NCI-H146 (cell line): ENCODE measurements at places on chromosomes 2 and 18.

GRCh38 chr2:237053066-237053465 is 32.6 kb upstream of the COPS8 start:
- DNase-seq, result no peak

DNA sequence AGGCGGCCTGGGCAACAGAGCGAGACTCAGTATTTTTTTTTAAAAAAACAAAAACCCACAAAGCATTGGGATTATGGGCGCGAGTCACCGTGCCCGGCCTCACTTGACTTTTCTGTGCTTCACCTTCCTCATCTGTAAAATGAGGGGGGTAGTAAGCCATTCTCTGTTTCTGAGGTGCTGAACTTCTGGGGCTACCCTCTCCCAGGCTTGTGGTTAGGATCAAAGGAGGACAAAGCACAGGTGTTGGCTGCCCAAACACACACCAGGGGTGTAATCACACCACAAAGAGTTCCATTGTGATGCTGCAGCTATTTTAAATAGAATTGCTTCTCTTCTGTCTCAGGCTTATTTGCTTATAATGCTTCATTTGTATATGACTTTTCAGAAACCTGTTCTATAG is 35.8 kb upstream of the INHBB start:
- DNase-seq, result peak; percentile 37

GRCh38 chr18:62420513-62421209 is 95.6 kb downstream of the TNFRSF11A start:
- DNase-seq, result peak; percentile 54

GRCh38 chr18:57806978-57807285 is 3.8 kb upstream of the ATP8B1 start:
- DNase-seq, result no peak

DNA sequence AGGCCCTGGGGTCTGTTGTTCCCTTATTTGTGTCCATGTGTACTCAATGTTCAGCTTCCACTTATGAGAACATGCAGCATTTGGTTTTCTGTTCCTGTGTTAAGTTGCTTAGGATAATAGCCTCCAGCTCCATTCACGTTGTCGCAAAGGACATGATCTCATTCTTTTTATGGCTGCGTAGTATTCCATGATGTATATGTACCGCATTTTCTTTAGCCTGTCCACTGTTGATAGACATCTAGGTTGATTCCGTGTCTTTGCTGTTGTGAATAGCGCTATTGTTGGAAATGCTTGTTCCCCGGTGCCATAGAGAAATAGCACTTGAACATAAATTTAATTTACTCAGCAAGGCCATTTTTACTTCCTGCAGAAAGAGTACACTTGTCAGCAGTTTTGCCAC is 51.3 kb upstream of the EPAS1 start:
- no peak for DNase-seq

- DNase-seq, result peak; percentile 82
Observed at GRCh38 chr2:42045848-42046748, 1.7 kb upstream of the PKDCC start.

DNA sequence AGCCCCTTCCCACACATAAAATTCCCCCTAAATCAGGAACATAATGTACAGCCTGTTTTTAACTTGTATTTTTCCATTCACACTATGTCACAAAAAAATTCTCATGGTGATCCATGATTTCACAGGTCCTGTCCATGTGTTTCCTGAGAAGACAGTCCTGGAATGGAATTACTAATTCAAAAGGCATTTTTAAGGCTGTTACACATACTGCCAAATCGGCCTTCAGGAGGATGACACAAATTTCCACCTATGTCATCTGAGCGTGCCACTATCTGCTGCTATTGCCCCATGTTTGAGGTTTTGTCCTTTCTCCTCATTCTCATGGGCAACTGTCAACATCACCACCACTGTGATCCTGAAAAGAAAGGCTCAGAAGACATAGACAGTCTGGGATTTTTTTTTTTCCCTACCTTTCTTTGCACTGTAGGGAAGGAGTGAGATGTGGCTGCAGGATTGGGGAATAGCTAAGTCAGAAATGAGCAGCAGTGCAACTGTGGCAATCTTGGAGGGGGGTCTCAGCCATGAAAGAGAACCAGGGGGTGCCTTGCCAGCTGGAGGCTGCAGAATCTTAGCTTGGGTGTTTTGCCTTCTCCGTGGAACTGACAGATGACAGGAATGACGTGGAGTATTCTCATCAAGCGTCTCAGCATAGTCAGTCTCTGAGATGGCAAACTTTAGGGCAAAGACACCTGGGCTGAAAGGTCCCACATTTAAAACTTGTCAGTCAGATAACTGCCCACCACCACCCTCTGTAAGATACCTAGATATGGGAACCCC is 73.4 kb downstream of the MARCHF4 start:
- no peak for DNase-seq

DNA sequence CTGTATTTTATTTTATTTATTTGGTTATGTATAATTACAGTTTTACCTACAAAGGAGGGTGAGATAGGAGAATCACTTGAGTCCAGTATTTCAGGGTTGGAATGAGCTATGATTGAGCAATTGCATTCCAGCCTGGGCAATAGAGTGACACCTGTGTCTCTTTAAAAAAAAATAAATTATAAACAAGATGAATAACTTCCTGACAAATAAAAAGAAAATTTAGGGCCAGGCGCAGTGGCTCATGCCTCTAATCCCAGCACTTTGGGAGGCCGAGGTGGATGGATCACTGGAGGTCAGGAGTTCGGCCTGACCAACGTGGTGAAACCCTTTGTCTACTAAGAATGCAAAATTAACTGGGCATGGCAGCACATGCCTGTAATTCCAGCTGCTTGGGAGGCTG is 17.3 kb downstream of the MTA3 start:
- no peak for DNase-seq

GRCh38 chr2:65576861-65577601 is 144.6 kb upstream of the SPRED2 start:
- no peak for DNase-seq

- DNase-seq, result no peak
Observed at GRCh38 chr18:55287935-55288868, 299.8 kb downstream of the TCF4 start.

- DNase-seq, result no peak
Observed at GRCh38 chr2:241160318-241160717, 10.1 kb downstream of the PPP1R7 start.

DNA sequence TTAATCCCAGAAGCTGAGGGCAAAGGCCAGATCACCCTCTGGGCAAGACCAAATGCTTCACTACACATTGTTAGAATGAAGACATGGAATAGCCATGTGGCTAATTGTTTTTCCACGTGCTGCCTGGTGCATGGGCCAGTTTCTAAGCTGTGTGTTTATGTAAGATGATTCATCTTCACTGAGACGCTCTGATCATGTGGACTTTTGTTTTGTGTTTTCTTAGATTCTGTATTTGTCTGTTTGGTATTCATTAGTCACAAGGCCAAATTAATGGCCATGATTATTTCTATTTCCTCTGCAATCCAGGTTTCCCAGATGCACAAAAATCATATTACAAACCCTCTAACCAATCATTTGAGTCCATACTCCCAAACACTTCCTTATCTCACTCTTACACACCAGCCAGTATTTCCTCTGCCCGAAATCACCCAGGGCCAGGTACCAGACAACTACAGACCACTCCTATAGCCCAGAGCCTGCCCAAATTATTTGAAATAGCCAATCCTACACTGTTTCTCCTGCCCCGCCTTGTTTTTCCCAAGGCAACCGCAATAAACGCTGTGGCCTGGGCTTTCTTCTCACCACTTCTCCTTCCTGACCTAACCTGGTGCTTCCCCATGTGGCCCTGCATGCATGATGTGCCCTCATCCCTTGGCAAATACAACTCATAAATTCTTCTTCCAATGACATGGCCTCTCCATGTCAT is 94.2 kb upstream of the SP3 start:
- no peak for DNase-seq

GRCh38 chr2:168526641-168527040 is 70.6 kb downstream of the CERS6 start:
- DNase-seq, result no peak

- DNase-seq, result no peak
Observed at GRCh38 chr2:158658396-158658795, 136.7 kb upstream of the DAPL1 start.

DNA sequence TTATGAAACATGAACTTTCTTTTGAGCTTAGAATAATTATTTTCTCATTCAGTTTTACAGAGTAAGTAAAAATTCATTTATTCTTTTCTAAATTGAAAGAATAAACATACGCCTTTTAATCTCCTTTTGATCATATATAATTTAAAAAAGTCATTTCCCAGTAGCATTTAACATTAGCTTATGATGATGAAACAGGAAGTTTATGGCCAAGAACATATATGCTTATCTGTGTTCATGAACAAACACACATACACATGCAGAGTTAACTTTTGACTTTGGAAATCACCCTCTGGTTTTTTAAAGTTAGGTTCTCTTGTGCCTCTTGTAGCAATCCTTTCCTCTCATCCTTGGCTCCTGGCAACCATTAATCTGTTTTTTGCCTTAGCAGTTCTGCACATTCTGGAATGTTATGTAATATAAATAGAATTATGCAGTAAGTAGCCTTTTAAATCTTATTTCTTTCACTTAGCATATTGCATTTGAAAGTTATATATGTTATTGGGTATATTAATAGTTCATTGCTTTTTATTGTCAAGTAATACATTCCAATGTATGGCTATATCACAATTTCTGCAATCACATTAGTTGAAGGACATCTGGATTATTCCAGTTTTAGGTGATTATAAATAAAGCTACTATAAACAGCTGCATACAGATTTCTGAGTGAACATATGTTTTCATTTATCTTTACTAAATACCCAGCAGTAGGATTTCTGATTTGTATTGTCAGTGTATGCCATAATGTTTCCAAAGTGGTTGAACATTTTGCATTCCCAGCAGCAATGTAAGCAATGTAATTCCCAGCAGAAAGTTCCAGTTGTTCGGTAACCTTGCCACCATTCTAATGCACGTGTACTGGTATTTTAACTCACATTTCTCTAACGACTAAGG is 210.3 kb downstream of the ZRANB3 start:
- no peak for DNase-seq

GRCh38 chr2:142791335-142791734 is 86.1 kb upstream of the KYNU start:
- DNase-seq, result no peak

- DNase-seq, result no peak
Observed at GRCh38 chr2:237405605-237406004, 8.4 kb downstream of the COL6A3 start.

DNA sequence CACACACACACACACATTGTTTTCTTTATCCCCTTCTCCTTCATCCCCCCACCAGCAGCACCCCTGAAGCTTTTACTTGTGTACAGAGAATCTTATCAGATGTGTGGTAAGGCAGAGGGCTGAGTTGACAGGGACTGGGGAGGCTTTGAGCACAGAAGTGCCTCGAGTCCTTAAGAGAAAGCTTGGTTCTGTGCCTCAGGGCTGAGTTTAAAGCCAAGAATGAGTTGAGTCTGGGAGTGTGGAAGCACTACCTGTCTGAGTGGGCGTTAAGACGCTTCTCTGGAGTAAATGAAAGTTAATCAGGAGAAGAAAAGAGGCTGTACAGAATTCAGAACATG is 2.7 kb downstream of the ID2 start:
- peak; percentile 77 for DNase-seq

- no peak for DNase-seq
Observed at GRCh38 chr2:180753809-180754761, 226.3 kb upstream of the UBE2E3 start.

- no peak for DNase-seq
Observed at GRCh38 chr18:9177466-9177865, 40.9 kb downstream of the ANKRD12 start.

- peak; percentile 45 for DNase-seq
Observed at GRCh38 chr2:127106457-127106990, 430 bp downstream of the BIN1 start.

DNA sequence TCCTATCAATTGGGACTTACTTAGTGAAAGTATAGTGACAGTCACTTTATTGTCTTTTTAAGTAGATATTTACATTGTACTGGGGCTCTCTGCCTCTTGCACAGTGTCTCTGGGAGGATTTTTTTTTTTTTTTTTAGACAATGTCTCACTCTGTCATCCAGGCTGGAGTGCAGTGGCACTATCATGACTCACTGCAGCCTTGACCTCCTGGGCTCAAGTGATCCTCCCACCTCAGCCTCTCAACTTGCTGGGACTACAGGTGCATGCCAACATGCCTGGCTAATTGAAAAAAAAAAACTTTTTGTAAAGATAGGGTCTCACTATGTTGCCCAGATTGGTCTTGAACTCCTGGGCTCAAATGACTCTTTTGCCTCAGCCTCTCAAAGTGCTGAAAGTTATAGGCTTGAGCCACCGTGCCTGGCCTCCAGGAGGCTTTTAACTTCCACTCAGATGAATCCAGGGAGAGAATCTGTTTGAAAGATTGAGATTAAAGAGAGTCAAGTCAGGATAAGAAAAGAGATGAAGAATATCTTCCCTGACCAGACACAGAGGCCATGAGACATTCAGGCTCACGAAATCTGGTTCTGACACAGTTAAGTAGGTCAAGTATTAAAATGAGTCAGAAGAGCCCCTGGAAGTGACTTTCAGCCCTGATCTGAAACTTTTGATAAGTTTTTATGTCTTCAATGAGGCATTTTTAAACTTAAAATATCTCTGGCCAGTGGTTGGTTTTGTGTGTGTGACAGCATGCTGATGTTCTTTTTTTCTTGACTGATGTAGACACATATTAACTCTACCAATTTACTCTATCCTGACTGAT is 18.3 kb downstream of the ARHGEF33 start:
- no peak for DNase-seq

- peak; percentile 65 for DNase-seq
Observed at GRCh38 chr2:73925853-73926492, 707 bp upstream of the DGUOK start.

DNA sequence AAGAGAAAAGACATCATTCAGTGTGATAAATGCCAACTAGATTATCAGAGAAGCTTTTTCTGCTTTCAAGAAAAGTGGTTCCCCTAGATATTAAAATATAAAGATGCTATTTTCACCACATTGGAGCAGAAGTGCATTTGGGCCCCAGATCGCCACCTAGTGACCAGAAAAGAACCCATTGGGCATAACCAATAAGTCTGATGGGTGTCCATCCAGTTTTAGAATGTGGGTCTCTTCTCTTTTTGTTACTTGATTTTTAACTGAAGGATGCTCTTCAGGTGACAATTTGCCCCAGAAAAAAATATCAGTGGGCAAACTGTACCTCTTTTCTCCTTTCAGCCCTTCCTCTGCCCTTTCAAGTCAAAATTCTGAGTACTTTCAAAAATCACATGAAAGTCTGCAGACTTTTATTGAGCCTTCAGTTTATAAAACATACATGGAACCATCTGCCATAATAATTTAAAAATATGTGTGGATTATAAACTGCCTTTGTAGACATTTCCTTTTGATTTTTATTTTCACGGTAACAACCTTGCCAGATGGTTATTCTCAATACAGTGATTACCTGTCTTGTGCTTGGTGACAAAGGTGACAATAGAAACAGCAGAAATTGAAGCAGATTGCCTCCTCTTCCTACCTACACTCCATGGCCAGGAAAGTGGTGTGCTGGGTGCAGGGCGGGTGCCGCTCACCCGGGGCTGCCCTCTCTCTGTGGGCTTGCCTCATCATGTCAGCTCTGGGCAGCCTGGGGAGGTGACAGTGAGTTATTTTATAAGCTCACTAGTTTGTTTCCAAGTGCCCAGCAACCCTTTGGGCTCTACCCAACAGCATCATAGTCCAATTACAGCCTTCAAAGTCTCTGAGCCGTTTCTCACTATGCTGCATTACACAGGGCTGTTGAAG is 124.5 kb downstream of the DCDC2C start:
- peak; percentile 40 for DNase-seq

GRCh38 chr2:136308611-136309010 is 190.7 kb upstream of the CXCR4 start:
- DNase-seq, result no peak

GRCh38 chr2:107132070-107132469 is 246.1 kb upstream of the ST6GAL2 start:
- no peak for DNase-seq

- DNase-seq, result no peak
Observed at GRCh38 chr2:18799397-18799796, 210.0 kb upstream of the NT5C1B start.
